ENCODE measurements at places on chromosomes 4 and X. TPM values are rescaled to one million over a fixed set of nuclear protein-coding genes. Genes with fewer than 3 reads are reported as not detected.
A peak's percentile ranks its signal among the peaks of the same experiment; 100 is the strongest.

The TCEAL6 gene
- not detected for total RNA-seq

DNA sequence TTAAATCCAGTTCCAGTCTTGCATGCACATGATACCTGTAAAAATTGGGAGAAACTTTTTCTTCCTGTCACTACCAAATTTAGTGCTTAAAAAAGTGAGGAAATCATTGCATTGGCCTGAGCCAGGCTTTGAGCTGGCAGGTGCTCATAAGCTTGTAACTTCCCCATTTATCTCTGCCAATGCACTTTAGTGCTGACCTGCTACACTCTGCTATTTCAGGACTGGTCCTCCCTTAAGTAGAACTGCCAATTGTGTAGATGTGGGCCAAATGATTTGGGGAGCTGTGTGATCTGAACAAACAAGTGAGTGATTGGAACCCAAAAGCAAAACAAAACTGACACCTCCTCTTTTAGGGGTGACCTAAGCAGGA is 51.8 kb downstream of the ZNF827 start:
- no peak for DNase-seq

- no peak for DNase-seq
These were observed 170.1 kb downstream of the WDFY3 start for GRCh38 chr4:84796394-84796793.

- DNase-seq = no peak
These were observed 37.1 kb downstream of the HEPH start for GRCh38 chrX:66200855-66201795.

The SPANXD gene
- total RNA-seq = 0.82 TPM

DNA sequence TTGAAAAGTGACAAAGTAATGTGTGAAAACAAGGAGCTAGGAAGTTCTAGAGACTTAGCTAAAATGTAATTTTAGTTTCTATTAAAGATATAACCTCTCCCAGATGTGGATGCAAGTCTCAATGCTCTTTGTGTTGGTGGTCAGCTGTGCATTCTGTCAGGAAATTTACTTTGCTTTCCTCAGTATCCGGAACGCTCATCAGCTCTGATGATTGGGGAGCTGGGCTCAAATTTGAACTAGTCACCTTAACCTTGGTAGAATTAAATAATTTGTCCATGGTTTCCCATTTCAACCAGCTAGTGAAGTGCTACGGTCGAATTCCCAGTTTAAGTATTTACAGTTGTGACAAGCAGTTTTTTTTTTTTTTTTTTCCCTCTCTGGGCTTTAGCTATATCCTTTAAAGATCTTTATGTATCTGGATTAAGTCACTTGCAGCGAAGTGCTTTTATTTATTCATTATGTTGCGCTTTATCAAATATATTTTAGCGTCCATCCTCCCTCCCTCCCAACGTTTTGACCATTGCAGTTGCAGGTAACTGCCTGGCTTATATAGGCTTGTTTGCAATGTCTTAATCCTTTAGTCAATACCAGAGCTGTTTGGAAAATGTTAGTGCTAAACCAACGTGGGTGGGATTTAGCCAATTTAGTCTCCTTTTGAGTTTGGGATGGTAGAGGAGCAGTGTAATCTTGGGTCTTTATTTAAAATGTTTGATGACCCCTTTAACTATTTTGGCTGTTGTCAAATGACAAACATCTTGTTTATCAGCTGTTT is 2.1 kb downstream of the OGT start:
- DNase-seq = no peak

DNA sequence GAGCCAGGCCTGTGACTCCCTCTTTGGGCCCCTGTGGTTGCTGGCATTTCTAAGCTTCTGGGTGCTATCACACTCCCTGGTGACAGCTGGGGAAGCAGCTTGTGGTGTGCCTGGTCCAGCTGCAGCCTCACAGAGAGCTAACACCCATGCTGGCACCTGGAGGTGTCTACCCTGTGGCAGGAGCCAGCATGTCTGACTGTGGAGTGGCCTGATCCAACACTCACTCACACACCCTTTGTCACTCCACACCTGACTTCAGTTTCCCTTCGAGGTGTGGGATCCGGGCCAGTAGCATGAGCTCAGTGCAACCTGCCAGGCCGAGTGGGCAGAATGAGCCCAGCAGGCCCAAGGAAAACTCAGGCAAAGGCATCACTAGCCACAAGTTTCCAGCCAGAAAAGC is 67.5 kb downstream of the TECRL start:
- DNase-seq = no peak

- DNase-seq = no peak
These were observed 272.2 kb upstream of the RASGEF1B start for GRCh38 chr4:81743731-81744435.

GRCh38 chrX:53251307-53251706 is 26.3 kb upstream of the KDM5C start:
- DNase-seq = no peak

GRCh38 chr4:173529477-173530325 is at the start of gene HAND2:
Gene HAND2, minus strand, starts transcription at chr4:173530229. Its CDS starts 940 bp downstream, at chr4:173529289.
- DNase-seq = peak; percentile 66

GRCh38 chrX:136273986-136274385 is 22.8 kb upstream of the MAP7D3 start:
- no peak for DNase-seq

DNA sequence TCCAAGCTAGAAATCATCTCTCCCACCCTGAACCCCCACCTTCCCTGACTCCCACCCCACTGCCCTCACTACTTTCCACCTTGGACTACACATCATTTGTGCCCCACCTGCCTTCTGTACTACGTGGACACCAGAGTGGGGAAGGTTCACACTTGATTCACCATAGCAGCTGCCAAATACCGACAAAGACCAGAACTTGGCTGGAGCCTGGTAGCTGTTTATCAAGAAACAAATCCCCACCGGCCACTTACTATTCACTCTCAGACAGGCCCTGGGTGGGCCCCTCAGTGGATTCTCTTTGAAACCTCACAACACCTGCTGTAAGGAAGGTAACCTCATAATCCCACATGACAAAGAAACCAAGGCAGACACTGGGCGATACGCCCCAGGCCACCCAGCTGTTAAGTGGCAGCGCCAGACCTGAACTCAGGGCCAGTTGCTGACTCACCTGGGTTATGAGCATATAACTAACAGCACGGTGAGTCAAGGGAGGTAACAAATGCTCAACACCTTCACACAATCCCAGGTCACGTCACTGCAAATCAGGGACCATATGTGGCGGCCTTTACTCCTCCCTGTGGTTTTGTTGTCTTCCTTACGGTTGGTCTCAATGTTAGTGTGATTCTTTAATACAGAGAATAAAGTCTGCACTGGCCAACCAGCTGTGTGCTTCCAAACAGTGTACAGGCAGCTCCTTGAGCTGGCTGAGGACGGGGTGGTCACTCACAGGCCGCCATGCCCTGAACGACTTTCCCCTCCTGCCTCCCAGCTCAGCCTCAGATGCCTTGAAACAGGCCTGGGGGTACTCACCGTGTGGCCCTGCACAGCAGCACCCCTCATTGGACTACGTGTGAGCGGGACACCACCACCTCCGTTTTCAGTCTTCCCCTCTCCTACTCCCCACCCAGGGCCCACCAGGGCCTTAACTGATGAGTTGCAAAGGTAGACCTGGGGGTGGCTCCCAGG is 7.5 kb downstream of the WDR1 start:
- no peak for DNase-seq

GRCh38 chr4:74948236-74948635 is 15.3 kb downstream of the PARM1 start:
- no peak for DNase-seq

DNA sequence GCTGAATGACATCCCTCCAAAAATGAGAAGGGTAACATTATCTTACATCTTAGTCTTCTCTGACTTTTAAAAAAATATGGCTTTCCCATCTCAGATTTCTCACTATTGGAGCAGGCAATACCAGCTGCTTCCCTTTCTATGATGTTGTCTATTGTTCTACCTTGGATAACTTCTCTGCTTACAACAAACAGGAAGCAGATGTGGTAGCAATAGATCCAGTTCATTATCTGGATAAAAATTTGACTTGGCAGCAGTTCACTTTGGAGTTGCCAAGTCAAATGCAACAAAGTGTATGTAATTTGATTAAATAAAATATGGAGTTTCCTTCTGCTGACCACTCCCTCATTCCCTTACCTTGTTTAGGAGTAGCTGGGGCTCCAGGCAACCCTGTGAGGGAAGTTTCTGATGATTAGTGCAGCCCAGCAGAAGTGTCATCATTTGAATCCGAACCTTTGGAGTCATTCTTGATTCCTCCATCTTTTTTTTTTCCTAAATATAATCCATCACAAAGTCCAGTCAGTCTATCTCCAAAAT is 72.0 kb upstream of the GPRIN3 start:
- DNase-seq = no peak

DNA sequence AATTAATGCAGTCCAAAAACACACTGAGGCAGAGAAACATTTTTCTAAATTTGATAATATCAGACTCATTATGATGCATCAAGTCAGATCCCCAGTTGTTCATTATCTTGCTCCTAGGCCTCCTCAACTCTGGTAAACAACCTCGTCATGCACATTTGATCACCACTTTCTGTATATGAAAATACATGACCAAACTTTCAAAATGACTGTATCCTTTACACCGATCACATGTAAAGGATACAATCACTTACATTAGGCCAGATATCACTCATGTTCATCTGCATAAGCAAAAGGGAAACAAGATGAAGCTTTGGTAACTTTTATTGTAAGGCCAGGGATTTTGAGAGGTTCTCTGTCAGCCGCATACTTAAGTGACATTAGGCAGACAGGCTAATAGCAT is 99.4 kb upstream of the IL1RAPL1 start:
- DNase-seq = no peak

- no peak for DNase-seq
These were observed 47.7 kb downstream of the HMGB3 start for GRCh38 chrX:151030845-151031244.

DNA sequence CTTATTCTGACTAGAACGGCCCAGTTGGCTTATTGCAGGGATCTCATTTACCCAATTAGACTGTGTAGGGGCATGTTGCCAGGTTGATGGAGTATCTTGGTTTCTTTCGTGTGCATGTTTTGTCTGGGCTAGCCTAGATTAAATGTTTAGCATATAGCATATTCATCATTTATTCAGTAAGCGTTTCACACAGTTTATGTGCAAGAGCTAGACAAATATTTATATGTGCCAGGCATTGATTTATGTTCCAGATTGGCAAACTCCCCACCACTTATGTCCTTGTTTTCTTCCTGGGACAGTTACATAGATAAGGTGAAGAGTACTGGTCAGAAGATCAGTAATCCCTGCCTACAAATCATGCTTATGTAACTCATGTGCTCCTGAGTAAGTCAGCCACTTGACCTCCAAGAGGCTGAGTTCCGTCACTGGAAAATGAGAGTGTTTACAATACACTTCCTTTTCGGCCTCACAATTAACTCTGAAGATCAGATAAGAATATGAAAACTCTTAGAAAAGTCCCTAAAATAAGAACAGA is 57.2 kb downstream of the RUFY3 start:
- no peak for DNase-seq

The AFP gene
- 0.25 TPM for total RNA-seq

DNA sequence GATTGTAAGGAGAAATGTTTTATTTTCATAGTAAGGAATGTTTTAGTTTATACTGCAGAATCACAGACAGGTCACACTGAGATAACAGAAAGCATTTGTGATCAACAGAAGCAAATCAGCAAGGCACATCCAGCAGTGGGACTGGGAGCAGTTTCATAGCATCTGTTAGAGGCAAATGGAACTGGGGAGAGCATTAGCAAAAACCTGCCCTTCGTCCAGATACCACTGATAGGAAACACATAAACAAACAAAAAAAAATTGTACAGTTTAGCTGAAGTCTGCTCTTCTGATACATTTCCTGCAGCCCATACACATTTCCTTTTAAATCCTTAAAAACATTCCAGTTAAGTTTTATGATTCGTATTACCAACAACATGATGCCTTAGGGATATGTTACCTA is 374.3 kb downstream of the PCDH7 start:
- no peak for DNase-seq

The UBA6 gene
- 88.6 TPM for total RNA-seq

DNA sequence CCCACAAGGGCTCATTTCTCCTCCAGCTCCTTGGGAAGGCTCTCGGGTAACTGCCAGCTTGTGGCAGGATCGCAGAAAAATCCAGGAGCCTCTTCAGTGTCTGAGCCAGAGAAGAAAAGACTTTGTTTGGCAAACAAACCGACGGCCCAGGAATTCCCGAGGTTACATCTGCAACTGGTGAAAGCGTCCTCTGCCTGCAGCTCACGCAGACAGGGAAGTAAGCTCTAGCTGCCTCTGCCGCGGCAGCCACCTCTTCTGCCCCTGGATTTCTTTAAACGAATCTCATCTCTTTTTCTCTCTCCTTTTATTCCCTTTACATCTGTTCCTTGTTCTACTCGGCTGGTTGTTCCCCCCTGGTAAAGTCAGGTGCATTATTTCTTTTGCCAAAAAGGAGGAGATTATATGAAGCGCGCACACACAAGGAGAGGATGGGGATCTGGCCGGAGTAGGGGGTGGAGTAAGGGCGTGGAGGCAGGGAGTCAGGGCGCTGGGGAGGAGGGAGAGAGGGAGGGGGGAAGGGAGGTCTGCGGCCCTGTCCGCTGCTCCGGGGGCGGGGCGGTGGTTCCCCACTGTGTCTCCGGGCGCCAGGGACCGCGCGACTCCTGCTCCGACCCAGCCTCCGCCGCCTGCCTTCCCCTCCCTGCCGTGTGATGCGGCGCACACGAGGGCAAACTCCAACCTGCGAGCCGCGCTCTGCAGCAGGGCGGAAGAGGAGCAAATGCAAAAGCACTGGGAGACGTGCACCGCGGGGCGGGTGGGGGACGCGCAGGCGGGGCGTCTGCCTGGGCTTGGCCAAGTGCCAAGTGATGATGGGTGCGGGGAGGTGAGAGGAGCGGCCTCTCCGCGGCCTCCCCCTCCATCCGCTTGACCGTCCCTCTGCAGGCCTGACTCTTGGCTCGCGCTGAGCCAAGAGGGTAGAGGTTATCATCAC is at the start of gene DCHS2:
Gene DCHS2, minus strand, starts transcription at position 459 of the 931 bp plus-strand sequence. Its CDS starts 444 bp downstream, at position 15.
- peak; percentile 34 for DNase-seq

- no peak for DNase-seq
These were observed 641.3 kb downstream of the RPA4 start for GRCh38 chrX:97524997-97525396.

The LRIT3 gene
- 0.16 TPM for total RNA-seq

The FAM114A1 gene
- total RNA-seq = 55.6 TPM

- no peak for DNase-seq
These were observed 193.1 kb downstream of the SLIT2 start for GRCh38 chr4:20444599-20445337.

DNA sequence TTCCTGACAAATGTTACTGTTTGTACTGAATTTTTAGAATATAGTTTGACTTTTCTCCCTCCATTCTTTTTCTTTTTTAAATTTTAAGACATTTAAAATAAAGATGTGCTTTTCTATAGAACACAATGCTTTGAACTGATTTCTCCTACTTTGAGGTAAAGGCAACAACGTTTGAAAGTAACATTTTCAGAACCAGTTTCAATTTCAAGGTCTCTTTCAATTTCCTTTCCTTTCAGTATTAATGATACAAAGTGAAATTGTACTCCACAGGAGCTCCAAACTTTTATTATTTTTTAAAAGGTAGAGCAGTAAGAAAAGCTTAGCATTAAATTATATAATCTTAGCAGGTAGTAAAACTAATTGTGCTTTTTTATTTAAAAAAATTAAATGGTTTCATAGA is 54.9 kb downstream of the NDST4 start:
- DNase-seq = no peak
